ENCODE measurements at places on chromosomes 7 and 10.

DNA sequence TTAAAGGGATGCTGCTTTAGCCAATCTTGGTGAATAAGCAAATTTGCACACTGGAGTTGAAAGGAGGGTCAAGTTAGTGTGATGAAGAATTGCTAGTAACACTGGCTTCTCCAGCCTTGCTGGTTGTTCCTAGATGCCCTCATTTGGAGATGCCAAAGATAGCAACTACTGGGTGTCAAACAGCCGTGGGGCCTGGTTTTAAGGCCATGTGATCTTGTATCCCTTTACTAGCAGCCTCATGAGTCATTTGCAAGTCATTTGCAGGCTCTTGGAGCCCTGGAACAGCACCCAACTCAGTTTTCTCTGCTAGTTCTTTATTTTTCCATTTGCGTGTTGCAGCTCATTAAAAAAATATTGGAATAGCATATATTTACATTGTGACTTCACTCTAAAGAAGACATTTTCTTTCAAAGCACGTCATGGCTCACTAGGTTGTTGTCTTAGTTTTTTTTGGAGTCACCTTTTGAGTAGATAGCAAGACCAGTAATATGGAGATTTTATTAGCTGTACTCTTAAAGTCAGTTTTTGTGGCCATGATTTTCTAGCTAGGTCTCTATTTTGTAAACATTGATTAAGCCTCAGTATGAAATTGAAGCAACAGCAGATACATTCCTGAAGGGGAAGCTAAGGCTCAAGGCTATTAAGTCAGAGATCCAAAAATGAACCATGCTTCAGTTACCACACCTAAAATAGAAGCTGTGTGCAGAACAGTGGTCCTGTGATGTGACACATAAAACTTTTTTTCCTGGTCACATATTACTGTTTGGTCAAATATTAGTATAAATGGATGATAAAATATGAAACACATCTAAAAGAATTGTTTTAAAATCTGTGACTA lies 1.3 kb downstream of the LSMEM1 start:
- no peaks in the 10 kb centered on the region for H3K27me3 ChIP-seq
- H3K4me3 ChIP-seq = no peak overlapping the region
- no peaks in the 10 kb centered on the region for H3K36me3 ChIP-seq
- H3K4me1 ChIP-seq = peaks cover 7% of the 10 kb centered on the region
- DNase-seq = no peak
- H3K27ac ChIP-seq = no peak overlapping the region

DNA sequence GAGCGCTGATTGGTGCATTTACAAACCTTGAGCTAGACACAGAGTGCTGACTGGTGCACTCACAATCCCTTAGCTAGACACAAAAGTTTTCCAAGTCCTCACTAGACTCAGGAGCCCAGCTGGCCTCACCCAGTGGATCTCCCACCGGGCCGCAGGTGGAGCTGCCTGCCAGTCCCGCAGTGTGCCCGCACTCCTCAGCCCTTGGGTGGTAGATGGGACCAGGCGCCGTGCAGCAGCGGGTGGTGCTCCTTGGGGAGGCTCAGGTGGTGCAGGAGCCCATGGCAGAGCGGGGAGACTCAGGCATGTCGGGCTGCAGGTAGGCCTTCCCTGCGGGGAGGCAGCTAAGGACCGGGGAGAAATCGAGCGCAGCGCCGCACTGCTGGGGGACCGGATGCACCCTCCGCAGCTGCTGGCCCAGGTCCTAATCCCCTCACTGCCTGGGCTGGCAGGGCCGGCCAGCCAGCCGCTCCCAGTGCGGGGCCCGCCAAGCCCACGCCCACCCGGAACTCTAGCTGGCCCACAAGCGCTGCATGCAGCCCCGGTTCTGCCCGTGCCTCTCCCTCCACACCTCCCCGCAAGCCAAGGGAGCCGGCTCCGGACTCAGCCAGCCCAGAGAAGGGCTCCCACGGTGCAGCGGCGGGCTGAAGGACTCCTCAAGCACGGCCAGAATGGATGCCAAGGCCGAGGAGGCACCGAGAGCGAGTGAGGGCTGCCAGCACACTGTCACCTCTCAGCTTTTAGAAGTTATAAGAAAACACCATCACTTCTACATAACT lies 128.9 kb downstream of the ZNF438 start:
- no peak overlapping the region for H3K4me3 ChIP-seq
- no peaks in the 10 kb centered on the region for H3K27me3 ChIP-seq
- H3K27ac ChIP-seq = no peak overlapping the region

- peaks cover 34% of the 10 kb centered on the region for H3K4me1 ChIP-seq
- H3K4me3 ChIP-seq = no peak overlapping the region
- H3K27ac ChIP-seq = no peak overlapping the region
- no peaks in the 10 kb centered on the region for H3K27me3 ChIP-seq
Observed at GRCh38 chr10:119701861-119702260, 24.0 kb upstream of the INPP5F start.

GRCh38 chr7:102390697-102391484 lies 5.3 kb upstream of the PRKRIP1 start:
- H3K27me3 ChIP-seq = no peaks in the 10 kb centered on the region
- DNase-seq = peak; percentile 72
- peaks cover 6% of the 10 kb centered on the region for H3K4me1 ChIP-seq

DNA sequence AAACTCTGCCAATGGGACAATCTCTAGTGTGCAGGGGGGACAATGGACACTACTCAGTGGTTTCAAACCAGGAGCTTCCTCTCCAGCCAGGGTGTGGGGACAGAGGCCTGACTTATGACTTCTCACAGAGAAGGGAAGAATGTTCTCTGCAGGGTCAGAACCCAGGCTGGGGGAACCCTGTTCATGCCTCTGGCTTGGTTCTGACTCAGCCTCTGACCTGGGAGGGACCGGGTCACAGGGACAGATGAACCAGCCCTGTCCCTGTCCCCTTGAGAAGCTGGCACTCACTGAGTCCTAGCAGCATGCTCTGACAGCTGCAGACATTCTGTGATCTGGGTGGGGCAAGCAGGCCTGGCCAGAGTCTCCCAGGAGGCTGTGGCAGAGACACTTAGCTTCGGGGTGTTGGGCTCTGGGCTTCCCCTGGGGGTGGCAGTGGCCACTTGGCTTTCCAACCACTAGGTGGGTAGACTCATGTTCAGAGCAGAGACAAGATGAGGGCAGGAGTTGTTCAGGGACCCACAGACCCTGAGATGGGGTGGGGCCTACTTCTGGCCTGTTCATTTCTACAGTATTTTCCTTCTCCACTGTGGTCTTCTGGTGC lies 13.6 kb downstream of the TSPAN15 start:
- H3K27me3 ChIP-seq = no peaks in the 10 kb centered on the region
- H3K4me1 ChIP-seq = peaks cover 53% of the 10 kb centered on the region
- no peak overlapping the region for H3K4me3 ChIP-seq
- no peaks in the 10 kb centered on the region for H3K36me3 ChIP-seq
- DNase-seq = no peak

GRCh38 chr10:115826396-115826795 lies 446.6 kb downstream of the GFRA1 start:
- H3K4me3 ChIP-seq = no peak overlapping the region
- H3K27ac ChIP-seq = no peak overlapping the region
- DNase-seq = no peak
- H3K27me3 ChIP-seq = no peaks in the 10 kb centered on the region

DNA sequence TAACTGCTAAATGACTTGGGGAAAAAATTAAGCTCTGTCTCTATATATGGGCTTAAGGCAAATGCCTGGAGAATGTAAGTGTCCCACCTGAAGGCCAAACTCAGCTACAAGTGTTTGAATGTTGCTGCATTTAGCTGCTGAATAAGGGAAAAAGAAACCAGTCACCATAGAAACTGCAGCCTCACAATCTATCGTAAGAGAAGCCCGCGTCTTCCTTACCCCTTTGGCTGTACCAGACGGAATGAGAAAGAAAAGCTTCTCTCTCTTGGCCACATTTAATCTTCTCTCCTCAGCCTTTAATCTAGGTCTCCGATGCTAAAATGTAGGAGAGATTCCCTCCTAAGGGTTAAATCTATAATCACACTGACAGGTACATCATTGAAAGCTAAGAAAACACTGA lies 147.2 kb downstream of the SFMBT2 start:
- H3K4me1 ChIP-seq = peaks cover 38% of the 10 kb centered on the region
- H3K4me3 ChIP-seq = no peak overlapping the region
- no peak for DNase-seq
- peaks cover 7% of the 10 kb centered on the region for H3K36me3 ChIP-seq
- no peaks in the 10 kb centered on the region for H3K27me3 ChIP-seq

DNA sequence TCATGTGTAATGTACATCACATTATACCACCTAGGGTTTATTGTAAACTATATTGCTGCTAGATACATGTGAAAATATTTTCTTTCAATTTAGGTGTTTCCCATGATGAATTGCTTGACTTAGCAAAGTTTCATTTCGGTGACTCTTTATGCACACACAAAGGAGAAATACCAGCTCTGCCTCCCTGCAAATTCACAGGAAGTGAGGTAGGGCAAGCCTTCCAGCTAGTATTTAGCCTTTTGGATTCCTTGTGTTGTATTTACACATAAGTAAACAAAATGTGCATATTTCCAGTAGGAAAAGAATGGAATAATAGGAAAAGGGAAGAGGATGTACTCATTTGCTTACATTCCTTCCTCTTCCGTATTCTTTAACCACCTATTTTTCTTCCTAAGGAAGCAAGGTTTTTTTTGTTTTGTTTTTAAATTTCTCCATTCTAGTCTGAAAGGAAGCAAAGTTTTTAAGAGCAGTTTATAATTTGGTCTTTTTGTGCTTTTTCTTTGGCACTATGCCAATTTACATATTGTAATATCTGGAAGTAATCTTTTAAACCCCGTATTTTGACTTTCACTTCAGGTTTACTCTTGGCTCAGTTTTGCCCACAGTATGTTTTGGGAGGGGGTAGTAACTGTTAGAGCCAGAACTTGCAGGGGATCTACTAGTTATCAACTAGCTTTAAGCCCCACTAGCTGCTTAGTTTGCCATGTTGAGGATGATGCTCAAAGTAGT lies 10.4 kb downstream of the PMPCB start:
- no peaks in the 10 kb centered on the region for H3K27me3 ChIP-seq
- no peak overlapping the region for H3K27ac ChIP-seq
- no peak for DNase-seq
- H3K4me1 ChIP-seq = peaks cover 10% of the 10 kb centered on the region
- peaks cover 68% of the 10 kb centered on the region for H3K36me3 ChIP-seq
